ENCODE measurements at places on chromosomes 16 and 17. TPM values are rescaled to one million over a fixed set of nuclear protein-coding genes. Genes with fewer than 3 reads are reported as not detected.

The MT1H gene
- not detected for total RNA-seq

DNA sequence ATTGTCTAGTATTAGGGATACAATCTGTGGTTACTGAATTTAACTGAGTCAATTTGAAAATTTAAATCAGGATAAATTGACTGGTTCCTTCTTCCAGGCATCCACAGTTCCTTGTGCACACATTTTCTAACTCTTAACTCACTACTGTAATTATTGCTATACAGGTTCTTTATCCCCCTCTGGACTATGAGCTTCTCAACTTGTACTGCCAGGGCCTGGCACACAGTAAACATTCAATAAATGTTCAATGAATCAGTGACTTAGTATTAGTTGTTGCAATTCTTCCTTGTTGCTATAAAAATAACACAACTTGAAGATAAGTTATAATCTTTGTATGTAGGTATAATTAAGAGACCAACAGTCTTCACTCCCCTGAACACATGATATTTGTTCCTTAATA, 67.9 kb downstream of the SSH2 start:
- DNase-seq = no peak

The CD300C gene
- total RNA-seq = not detected

- DNase-seq = no peak
Observed at GRCh38 chr16:47247690-47248089, 103.9 kb upstream of the NETO2 start.

DNA sequence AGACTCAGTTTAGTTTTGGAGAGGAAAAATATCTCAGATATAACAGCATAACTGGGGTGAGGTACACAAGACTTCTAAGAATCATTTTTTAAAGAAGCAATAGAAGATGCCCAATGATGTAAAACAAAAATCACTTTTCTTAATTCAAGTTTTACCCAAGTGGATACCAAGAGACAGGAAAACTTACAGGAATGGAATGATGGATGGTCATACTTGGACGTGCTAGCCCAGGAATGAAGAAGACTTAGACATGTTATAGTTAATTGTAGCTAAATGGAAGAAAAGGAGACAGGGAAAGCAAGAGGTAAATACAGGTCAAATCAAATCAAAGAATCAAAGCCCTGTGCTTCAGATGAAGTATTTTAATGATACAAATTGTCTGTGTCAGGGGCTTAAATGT, 312.7 kb upstream of the KCNJ16 start:
- no peak for DNase-seq

The OTOP2 gene
- total RNA-seq = not detected

- DNase-seq = no peak
Observed at GRCh38 chr16:9351440-9351839, 260.0 kb downstream of the HAPSTR1 start.

- DNase-seq = no peak
Observed at GRCh38 chr16:70642633-70643032, 3.7 kb upstream of the IL34 start.

The ZNF500 gene
- total RNA-seq = 28.8 TPM

- DNase-seq = no peak
Observed at GRCh38 chr17:8289103-8289397, 580 bp downstream of the RANGRF start.

The CHST6 gene
- not detected for total RNA-seq

The HAS3 gene
- total RNA-seq = 0.31 TPM

- DNase-seq = no peak
Observed at GRCh38 chr16:54430491-54431030, 144.0 kb upstream of the IRX3 start.

- peak; percentile 65 for DNase-seq
Observed at GRCh38 chr16:391885-392335, 5.1 kb upstream of the NME4 start.

GRCh38 chr17:33832262-33832661, 422.8 kb upstream of the CCL2 start:
- DNase-seq = no peak

- no peak for DNase-seq
Observed at GRCh38 chr16:84827897-84828296, 8.1 kb downstream of the CRISPLD2 start.

DNA sequence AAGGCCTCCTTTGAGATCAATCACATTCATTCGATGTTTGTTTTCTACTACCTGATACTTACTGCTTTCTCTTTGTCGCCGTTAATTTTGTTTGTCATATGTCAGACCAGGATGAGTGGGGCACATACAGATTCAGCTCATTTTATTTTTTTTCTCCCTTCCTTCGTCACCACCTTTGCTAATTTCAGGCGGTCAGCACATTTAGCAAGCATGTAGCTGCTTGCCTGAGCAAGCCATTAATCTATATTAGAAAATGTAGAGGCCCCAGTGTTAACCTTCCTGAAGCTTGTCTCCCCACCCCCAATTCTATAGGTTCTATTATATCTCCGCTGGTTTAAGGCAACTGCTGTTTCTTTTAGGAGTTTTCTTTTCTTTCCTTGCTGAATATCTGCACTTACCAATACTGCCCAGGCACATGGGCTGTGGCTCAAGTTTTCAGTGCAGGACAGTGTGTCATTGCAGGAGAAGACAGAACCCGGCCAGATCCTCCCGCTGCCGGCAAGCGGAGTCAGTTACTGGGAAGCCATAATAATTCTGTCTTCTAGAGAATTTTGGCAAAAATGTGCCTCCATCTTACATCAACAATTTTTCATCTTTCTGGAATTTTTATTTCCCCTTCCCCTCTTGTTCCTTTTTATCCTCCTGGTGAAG, 714.3 kb downstream of the WWOX start:
- no peak for DNase-seq

DNA sequence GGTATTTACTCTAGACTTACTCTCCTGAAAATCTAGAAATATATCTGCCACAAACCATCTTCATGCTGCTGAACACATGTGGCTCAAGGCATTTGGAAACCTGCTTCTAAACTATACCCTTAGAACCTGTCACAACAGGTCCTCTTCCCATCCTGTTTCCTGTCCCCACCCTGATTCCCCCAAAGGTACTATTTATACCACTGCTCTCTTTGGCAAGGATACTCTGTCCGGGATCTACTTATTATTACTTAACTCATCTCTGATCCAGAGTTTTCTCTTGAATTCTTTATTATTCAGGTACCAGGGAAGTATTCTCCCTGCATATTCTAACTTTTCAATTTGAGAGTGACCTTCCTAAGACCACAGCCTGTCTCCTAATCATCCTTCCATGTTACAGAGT, 33.4 kb downstream of the TRAF4 start:
- no peak for DNase-seq

The TMEM92 gene
- total RNA-seq = not detected

Data from OCI-LY7 (cell line).